CD4-positive, alpha-beta memory T cell (primary cell): ENCODE measurements at places on chromosomes 3 and 15.

DNA sequence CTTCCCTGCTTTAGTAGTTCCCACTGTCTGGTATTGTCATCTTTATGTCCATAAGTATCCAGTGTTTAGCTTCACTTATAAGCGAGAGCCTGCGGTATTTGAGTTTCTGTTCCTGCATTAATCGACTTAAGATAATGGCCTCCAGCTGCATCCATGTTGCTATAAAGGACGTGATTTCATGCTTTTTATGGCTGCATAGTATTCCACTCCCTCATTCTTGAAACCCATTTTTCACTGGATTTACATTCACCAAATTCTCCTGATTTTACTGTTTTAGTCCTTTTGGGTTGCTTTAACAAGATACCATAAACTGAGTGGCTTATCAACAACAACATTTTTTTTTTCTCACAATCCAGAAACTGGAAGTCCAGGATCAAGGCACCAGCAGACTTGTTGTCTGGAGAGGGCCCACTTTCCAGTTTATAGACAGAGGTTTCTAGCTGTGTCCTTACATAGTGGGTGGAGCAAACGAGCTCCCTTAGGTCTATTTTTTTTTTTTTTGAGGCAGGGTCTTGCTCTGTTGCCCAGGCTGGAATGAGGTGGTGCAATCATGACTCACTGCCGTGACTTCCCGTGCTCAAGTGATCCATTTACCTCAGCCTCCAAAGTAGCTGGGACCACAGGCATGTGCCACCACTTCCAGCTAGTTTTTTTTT is 6.1 kb upstream of the TICRR start:
- no peak for DNase-seq

- no peak for DNase-seq
Observed at GRCh38 chr3:126419886-126420786, 25.4 kb downstream of the CFAP100 start.

DNA sequence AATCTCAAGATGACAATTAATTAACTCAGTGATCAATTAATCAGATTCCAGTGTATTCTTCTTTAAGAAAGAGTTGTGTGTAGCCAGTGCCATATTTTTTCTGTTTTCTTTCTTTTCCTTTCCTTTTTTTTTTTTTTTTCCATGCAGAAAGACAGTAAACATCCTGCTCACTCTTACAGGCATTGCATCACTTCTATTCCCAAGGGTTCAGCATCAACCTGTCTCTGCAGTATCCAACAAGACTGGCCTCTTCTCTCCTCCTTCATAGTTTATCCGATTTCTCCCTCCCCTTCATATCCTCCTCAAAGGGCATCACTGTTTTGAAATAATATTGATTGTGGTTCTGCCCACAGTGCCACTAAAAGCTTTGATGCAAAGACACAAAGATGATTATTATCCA is 17.0 kb upstream of the SLC9A9 start:
- no peak for DNase-seq

DNA sequence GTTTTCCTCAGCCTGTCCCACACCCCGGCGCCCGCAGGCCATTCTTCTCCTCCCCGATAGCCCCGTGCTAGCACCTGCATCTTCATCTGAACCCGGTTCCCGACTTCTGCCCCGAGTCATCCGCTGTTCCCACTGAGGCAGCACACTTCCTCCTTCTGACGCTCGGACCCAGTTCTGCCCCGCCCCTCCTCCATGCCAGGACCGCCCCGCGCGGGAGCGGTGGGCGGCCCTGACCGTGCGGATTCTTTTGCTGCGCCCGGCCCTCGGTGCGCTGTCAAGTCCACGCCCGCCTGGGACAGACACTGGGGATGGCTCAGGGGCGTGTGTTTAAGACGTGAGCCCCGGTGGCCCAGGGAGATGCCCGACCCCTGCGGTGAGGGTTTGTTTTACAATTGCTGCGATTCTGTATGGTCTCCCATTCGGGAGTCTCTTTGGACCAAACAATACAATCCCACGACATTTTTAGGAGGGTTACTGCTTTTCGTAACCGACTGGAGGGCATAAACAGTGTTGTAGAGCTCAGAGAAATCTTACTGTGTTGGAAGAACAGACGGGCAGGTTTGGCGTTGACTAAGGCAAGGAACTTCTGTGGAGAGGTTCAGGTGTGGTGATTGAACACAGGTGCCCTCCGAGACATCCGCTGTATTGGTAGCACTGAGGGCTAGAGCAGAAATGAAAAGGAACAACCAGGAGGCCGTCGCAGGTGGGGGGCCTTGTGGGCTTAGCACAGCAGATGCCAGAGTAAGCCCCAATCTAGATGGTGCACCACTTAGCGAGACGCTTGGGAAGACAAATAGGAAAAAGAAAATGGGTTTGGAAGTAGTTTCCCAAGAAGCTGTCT is 716 bp downstream of the PTPN23 start:
- peak; percentile 49 for DNase-seq

GRCh38 chr3:30549600-30549999 is 56.8 kb upstream of the TGFBR2 start:
- no peak for DNase-seq

- peak; percentile 79 for DNase-seq
Observed at GRCh38 chr3:120348065-120348990, 826 bp downstream of the LRRC58 start.
